Heart left ventricle (tissue), 16 donors: ENCODE measurements at places on chromosomes 12 and 14. TPM values are rescaled to one million over a fixed set of nuclear protein-coding genes. Genes with fewer than 3 reads are reported as not detected.

The ANKS1B gene
- polyA plus RNA-seq = 0.72 TPM

DNA sequence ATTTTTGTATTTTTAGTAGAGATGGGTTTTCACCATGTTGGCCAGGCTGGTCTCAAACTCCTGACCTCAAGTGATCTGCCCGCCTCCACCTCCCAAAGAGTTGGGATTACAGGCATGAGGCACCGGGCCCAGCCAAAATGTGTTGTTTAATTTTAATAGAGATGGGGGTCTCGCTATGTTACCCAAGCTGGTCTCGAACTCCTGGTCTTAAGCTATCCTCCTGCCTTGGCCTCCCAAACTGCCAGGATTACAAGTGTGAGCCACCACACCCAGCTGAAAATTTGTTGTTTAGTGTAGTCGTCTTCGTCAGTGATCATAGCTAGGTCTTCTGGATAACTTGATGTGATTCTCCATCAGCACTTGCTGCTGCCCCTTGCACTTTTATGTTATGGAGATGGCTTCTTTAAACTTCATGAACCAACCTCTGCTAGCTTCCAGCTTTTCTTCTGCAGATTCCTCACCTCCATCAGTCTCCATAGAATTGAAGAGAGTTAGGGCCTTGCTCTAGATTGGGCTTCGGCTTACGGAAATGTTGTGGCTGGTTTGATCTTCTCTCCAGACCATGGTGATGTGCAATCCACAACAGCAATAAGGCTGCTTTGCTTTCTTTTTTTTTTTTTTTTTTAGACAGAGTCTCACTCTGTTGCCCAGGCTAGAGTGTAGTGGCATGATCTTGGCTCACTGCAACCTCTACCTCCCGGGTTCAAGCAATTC, 13.0 kb downstream of the ISCU start:
- no peaks in the 10 kb centered on the region for H3K27me3 ChIP-seq
- no peaks in the 10 kb centered on the region for H3K36me3 ChIP-seq
- H3K4me3 ChIP-seq = no peak overlapping the region
- H3K27ac ChIP-seq = no peak overlapping the region
- DNase-seq = peak; percentile 2

DNA sequence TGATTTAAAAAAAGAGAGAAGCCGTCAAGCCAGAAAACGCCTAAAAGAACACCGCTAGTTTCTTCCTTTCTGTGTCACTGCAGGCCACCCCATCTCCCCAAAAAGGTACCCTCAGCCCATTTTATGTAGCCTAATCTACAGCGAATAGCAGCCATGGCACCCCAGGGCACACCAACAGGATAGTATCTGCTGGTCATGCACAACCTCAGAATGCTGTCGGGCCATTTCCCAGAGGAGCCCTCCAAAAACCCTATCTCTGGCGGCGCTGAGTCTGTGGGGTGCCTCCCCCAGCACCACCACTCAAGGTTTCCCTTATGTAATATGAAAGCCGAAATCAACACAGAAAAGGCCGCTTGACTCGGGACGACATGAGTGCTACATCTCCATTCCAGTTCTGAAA, 98.9 kb downstream of the BCL11B start:
- H3K36me3 ChIP-seq = no peaks in the 10 kb centered on the region
- H3K4me3 ChIP-seq = no peak overlapping the region
- no peaks in the 10 kb centered on the region for H3K4me1 ChIP-seq
- no peaks in the 10 kb centered on the region for H3K27me3 ChIP-seq
- no peak overlapping the region for H3K27ac ChIP-seq
- no peak for DNase-seq

DNA sequence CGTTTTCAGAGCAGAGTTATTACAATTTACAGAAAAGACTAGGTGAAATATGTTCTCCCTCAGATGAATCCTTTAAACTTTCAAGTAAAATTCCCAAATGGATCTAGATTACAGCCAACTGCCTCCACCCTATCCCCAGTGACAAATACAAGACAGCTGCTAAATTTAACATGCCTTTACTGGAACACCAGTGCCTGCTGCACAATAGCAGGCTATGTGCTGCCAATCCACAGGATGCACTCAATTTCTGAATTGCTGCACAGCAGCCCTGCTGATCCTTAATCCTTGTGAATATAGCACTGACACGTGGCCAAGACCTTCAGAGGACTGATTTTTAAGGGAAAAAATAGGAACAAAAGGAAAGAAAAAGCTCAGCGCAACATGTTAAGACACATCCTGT, 128.9 kb downstream of the CCER1 start:
- no peaks in the 10 kb centered on the region for H3K36me3 ChIP-seq
- H3K27ac ChIP-seq = no peak overlapping the region
- no peak overlapping the region for H3K4me3 ChIP-seq
- no peaks in the 10 kb centered on the region for H3K27me3 ChIP-seq
- DNase-seq = no peak
